ENCODE measurements at places on chromosomes 1 and 21.

- DNase-seq, result no peak
These were observed 3.6 kb upstream of the KIAA2013 start for GRCh38 chr1:11929849-11930248.

DNA sequence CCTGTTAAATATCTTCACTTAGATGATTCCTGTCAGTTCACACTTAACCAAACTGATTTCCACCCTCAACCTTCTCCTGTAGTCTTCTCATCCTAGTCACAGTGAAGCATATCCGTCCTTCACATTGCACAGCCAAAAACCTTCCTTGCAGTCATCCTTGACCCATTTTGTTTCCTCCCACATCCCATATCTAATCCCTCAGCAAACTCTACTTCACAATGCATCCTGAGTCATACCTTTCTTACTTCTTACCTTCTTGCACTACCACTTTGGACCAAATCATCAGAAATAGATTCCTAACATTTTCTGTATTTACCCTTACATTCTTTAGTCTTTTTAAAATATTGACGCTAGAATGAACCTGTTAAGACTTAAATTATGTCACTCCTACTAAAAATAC lies 86.9 kb downstream of the OLFML2B start:
- DNase-seq, result no peak

DNA sequence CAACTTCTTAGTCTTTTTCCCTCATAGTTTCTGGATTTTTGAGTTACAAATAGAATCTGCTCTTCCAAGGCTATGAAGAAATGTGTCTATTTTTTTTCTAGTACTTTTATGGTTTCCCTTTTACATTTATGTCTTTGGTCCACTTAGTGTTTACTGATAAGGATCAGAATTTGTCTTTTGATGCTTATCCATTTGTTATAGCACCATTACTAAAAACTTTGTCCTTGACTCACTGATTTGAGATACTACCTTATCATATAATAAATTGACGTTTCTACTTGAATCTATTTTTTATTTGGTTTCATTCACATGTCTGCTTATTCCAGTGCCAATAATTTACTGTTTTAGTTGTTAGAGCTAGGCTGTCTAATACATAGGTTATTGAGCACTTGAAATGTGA lies 161.1 kb upstream of the DPYD start:
- DNase-seq, result no peak

- DNase-seq, result no peak
These were observed 18.8 kb downstream of the SLX9 start for GRCh38 chr21:44958471-44959191.

DNA sequence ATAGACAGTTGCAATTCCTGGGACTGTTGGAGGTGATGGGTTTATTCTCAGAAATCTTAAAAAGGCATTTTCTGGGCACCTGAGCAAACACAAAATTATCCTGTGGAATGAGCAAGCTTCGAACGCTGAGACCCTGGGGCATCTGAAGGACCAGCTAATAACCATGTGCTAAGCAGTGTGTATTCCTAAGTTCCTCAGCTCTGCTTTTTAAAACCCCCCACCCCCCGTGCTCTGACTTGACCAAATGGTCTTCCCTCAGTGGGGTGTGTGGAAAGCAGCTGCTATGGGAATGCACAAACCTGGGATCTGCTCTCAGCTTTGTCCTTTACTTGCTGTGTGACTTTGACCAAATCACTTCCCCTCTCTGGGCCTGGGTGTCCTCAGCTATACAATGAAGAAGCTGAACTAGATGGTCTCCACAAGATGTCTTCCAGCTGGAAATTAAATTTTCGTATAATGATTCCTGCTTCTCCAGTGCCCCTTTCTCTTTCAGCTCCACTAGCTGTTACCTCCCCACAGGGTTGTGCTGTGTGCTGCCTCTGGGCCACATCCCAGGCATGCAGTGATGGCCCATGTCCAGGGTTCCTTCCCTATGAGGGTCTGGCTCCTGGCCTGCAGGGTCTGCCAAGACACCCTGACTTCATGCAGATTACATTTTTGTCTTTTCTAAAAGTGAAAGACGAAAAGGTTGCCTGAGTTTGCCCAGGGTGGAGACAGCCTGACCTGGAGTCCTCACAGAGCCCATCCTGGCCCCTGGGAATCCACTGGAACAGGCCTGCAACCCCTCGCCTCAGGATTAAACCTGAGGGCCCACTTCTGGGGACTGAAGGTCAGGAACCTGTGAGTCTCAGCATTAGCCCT lies 14.9 kb upstream of the CD247 start:
- no peak for DNase-seq

DNA sequence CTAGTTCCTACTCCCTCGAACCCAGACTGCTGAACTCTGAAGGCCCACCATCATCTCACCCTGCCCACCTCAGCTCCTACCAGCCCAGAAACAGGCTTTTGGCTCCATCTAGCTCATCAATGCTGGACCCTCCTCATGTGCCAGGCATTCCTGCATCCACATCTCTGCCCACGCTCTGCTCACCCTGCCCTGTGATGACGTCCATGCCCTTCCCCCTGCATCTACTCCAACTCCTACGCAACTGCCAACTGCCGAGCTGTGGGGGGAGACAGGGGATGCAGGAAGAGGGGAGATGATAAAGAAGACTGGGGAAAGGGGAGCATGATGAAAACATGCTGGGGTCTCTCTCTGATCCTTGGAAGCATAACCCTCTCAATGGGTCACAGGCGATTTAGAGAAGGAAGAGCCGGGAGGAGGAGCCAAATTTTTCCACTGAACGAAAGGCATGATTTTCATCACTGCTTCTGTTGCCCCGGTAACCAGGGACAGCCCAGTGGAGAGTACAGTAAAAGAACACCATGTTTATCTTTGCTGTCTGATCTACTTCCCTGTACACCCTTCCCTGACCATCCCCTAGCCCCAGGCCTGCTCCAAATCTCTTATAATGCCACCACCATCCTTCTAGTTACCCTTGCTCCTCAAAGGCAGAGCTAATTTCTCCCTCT lies 44.3 kb downstream of the CD34 start:
- no peak for DNase-seq

- DNase-seq, result no peak
These were observed 28.4 kb downstream of the EGLN1 start for GRCh38 chr1:231393668-231394067.

DNA sequence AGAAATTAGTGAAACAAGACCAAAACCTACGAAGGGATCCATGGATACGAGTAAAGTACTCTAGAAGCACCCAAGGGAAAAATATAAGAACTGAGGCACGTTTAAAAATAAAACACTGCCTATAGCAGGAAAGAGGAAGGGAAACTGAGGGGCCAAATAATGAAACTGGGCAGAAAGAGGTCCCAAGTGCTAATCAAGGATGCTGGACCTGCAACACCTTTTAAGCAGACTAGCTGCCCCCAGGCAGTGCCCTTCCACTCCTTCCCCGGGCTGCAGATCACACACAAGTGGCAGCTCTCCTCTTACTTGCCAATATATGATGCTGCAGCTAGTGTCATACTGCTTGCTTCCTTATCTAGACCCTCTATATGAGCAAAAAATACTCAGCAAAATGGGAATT lies 7.6 kb upstream of the OTUD7B start:
- no peak for DNase-seq

Data from activated T-cell treated with anti-CD3 and anti-CD28 coated beads for 4 hours (primary cell).